ENCODE measurements at places on chromosomes 1 and 21.

DNA sequence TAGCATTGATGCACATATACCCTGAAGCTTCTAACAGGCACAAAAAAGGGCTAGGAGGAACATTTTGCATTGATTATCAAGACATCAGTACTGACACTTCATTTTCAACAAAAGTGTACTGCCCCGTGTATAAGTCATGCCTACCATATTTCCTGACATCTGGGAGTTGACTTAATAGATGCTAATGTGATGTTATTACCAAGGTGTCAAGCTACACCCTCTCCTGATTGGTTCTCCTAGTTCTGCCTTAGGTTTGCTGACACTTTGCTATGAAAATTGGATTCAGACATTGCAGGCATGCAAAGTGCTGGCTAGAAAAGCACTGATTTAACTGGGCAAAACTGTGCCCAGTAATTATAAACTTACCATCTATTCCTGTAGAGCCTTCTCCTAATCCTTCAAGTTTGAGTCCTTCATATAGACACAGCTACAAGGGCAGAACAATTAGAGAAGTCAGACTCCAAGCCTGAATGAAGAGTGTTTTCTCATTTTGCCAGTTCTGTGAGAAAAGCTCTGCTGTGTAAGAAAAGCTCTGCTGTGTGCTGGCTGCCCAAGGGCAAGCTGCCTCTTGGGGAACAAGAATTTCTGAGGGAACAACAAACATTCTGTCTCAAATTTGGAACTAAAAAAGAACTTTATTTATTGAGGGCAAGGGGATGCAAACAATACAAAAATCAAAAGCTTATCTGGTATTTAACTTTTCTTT is 11.2 kb downstream of the S100A10 start:
- DNase-seq: no peak

DNA sequence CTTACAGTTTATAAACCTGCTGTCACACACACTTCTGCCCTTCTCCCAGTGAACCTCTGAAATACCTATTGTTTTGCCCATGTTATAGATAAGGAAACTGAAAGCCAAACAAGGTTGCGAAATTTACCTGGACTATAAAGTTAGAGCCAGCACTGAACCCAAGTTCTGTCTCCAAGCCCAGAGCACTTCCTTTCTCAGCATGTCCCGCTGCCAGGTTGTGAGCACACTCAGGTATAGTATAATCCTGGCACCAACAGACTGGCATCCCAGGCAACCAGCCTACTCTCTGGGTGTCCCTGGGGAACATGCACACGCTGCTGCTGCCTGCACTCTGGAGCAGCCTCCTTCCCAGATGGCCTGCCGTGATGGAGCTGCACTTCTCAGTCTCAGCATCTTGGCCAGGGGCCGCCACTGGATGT is 45.1 kb downstream of the PGBD5 start:
- no peak for DNase-seq

GRCh38 chr1:117290890-117291289 is 76.4 kb upstream of the MAN1A2 start:
- no peak for DNase-seq

DNA sequence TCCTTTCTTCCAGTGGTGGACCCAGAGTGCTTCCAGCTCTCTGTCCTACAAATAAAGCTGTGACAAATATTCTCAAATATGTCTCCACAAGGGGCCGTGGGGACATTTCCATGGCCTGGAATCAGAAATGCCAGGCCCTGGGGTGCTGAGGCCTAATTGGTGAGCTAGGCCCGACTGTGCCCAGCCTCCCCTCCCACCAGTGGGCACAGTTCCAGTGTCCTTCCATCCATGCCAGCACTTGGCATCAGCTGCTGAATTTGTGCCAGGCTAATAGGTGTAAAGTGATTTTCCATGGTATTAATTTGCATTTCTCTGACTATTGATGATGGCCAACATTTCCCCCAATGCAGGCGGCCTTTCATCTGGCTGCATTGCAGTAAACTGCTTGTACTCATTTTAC is 48.5 kb upstream of the B3GALT5 start:
- DNase-seq: no peak

DNA sequence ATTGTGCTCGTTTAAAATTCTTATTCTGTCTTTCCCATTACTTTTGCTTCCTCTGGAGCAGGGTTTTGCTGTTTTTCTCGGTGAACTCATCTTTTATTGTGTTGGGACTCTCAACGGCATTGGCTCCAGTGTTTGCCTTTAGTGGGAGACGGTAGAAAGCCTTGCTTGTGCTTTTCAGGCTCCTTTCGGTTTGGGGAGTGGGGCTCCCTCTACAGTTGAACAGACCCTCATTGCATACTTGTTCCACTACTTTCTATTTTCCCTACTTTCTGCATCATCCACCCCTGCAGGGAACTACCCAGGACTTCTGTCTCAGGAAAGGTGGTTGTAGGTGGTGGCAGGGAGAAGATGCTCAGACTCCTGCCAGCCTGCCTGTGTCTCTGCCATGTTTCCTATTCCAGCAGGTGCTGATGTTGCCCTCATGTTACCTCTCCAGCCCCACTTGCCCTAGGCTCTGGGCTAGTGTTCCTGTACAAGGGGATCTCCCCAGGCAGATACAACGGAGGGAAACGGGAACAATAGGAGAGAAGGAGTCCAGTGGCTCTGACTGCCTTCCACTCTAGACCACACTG is 68.5 kb upstream of the ZBTB18 start:
- no peak for DNase-seq

DNA sequence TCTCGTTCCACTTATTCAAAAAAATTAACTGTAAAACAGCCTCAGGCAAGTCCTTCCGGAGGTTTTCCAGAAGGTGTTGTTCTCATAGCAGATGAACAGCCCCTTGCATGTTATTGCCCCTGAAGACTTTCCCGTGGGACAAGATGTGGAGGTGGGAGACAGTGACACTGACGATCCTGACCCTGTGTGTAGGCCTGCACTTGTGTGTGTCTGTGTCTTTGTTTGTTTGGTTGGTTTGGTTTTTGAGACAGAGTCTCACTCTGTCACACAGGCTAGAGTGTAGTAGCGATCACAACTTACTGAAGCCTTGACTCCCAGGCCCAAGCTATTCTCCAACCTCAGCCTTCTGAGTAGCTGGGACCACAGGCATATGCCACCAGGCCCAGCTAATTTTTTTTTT is 12.6 kb downstream of the ETV3L start:
- DNase-seq: no peak

DNA sequence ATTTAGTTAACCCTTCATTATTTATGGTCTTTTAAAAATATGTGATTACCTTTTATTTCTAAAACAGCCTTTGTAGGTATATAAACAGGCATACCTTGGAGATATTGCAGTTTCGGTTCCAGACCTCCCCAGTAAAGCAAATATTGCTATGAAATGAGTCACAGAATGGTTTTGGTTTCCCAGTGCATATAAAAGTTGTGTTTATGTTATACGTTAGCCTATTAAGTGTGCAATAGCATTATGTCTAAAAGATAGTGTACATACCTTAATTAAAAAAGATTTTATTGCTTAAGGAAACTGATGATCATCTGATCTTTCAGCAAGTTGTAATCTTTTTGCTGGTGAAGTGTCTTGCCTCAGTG is 44.1 kb downstream of the XCL2 start:
- DNase-seq: no peak

GRCh38 chr21:36030581-36031189 is 29.6 kb downstream of the SETD4 start:
- DNase-seq: no peak

DNA sequence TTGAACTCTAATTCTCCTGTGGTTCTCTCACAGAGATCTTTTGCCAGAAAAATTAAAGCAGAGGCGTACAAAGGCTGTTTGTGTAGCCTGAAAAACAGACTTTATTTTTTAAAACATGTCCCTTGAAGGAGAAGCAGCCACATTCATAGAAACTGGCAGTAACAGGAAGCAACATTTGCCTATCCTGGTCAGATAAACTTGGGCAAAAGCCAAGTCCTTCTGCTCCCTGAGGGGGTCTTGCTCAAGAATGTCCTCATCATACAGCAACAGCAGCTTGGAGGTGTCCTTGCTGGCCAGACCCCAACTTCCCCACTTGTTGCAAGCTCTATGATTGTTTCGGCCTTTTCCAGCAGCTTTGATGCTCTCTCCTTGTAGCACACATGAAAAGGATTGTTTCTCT is 36.3 kb downstream of the MSTO1 start:
- DNase-seq: no peak

GRCh38 chr1:212612041-212612961 is 3.7 kb downstream of the ATF3 start:
- no peak for DNase-seq

- no peak for DNase-seq
Measured at GRCh38 chr1:59165353-59165752, 131.5 kb upstream of the FGGY start.

DNA sequence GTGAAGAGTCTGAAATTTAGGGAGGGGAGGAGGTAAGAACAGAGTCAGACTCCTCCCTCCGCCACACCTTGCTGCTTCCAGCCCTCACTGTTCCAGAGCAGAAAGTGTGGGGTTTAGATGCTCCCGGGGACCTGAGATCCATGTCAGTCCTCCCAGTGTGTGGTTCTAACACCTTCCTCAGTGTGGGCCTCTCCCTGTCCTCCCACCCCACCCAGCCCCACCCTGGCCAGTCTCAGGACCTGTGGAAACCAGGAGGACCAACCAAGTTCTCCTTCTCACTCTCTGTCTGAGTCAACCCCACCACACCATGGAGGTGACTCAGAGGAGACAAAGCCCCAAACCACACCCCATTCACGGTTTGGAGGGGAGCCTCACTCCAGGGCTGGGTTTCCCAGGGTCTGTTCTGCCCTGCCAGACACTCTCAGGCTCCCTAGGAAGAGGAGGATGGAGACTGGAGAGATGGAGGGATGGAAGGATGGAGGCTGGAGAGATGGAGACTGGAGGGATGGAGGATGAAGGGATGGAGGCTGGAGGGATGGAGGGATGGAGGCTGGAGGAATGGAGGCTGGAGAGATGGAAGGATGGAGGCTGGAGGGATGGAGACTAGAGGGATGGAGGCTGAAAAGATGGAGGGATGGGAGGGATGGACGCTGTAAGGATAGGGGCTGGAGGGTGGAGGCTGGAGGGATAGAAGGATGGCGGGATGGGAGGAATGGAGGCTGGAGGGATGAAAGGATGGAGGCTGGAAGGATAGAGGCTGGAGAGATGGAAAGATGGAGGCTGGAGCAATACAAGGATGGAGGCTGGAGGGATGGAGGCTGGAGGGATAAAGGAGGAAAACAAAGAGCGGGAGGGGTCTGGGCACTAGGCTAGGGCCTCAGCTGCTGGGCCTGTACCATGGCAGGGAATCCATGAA is 100.9 kb upstream of the RUNX3 start:
- DNase-seq: no peak

GRCh38 chr1:79215311-79215710 is 208.8 kb upstream of the ADGRL4 start:
- no peak for DNase-seq
